Naive thymus-derived CD4-positive, alpha-beta T cell (primary cell): ENCODE measurements at places on chromosomes 5 and 9. TPM values are rescaled to one million over a fixed set of nuclear protein-coding genes. Genes with fewer than 3 reads are reported as not detected.

GRCh38 chr9:91824601-91825305, 125.3 kb downstream of the ROR2 start:
- DNase-seq, result no peak

DNA sequence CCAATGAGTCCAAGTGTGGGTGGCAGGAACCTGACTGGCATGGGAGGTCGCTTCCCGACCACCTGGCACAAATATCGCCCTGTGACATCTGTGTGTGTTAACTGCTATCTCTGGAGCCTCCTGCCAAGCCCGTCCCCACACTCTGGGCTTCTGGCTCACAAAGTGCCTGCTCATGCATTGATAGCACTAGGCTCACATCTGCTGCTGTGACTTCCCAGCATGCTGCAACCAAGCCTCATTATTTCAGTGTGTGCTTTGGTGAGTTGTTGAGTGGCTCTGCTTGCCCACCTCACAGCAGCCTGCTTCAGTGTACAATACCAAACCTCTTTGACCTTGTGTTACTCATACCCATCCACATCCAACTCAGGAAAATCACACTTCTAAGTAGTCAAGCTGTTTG, 139.8 kb downstream of the APBA1 start:
- no peak for DNase-seq

DNA sequence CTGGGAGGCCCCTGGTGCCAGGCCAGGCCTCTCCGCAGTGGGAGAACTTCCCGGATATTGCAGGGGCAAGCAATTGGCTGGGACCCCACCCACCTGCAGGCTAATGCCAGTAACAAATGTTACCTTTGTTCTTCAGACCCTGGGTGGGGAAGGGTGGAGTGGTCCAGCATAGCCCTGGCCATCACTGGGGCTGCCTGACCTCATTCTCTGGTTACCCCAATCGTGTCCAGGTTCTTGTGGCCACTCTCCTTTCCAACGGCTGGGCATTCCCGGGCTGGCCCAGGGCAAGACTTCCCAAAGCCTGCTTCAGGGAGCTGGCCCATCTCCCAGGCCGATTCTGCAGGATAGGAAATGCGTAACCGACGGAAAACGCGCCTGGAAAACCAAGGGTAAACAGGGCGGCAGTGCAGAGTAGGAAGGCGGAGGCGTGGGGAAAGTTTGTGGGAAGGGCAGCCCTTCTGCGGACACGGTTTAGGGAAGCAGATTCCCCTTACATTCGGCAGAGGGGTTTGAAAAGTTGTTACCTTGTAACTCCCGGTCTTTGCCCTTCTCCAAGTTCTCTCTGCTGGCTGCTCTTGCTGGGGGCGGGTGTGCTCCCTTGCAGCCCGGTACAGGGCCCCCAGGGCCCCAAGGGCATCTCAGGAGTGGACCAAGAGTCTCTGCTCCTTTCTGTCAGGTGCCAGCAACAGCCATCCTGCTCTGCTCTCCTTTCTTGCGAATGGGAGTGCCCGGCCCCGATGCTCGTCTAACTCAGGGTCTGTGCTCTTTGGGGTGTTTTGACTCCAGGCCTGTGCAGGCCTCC, 3.5 kb downstream of the NRARP start:
- DNase-seq, result no peak

DNA sequence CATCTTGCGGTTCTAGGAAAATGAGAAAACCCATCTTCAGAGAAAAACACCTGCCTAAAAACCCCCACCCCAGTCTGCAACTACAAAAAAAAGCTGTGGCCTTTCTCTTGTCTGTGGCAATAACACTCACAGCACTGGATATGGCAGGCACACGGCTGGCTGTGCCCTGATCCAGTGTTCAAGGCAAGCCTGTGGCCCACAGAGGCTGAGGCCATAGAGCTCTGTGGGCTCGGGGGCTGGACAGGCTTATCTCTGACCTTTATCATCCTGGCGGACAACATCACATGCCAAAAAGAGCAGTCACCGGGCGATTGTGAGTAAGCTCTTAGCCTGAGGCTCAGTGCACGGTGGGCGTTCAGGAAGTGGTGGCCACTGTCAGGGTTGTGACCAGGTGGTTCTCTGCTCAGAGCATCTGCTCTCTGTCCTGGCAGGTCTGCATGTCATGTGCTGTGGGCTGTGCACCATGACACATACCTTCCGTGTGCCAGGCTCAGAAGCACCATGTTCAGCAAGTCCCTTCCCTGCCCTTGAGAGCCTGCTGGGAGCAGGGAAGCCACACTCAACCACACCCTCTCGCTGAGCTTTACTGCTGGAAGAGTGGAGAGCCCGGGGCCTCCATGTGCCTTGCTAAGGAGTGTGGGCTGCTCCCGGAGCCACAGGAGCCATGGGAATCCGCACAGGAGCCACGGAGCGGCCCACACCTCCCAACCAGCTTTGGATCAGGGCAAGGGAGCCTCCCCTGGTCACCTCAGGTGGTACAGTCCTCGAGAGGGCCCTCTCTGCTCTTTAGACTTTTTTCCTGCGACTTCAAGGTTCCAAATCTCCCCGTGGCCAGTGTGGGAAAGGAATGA, 34.6 kb upstream of the WDR38 start:
- no peak for DNase-seq

DNA sequence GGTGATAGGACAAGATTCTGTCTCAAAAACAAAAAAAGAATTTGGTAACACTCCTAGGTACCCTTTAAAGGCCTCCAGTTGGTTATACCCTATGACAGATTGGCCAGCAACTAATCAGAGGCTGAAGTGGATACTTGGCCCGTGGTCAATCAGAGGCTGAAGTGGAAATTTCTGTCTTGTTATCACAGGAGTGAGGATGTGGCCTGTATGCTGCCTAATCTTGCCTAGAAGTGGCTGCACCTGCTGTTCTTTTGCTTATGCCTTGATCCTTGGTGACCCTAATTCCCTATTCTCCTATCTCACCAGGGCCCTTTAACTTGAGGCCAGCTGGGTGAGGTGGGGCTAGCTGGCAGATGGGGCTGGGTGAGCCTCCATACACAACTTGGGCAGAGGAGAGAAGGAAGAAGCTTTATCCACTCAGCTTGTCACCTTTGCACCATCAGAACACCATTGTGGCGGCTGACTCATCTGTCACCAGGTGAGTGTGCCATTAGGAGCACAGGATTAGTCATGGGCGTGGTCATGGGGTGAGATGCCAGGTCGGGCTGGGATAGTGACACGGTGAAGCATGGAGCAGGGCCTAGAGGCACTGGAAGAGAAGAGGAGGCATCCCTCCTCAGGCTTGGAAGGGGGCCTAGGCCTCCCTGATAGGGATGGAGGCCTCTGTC, 41.5 kb downstream of the SAR1B start:
- DNase-seq, result no peak

- no peak for DNase-seq
Observed at GRCh38 chr5:117299224-117299935, 724.8 kb upstream of the SEMA6A start.

The PBX3 gene
- total RNA-seq, result 14.9 and 15.6 TPM in 2 replicates

The SLC1A3 gene
- 0.32 TPM for total RNA-seq

GRCh38 chr5:113058269-113058668, 81.7 kb downstream of the DCP2 start:
- DNase-seq, result no peak

DNA sequence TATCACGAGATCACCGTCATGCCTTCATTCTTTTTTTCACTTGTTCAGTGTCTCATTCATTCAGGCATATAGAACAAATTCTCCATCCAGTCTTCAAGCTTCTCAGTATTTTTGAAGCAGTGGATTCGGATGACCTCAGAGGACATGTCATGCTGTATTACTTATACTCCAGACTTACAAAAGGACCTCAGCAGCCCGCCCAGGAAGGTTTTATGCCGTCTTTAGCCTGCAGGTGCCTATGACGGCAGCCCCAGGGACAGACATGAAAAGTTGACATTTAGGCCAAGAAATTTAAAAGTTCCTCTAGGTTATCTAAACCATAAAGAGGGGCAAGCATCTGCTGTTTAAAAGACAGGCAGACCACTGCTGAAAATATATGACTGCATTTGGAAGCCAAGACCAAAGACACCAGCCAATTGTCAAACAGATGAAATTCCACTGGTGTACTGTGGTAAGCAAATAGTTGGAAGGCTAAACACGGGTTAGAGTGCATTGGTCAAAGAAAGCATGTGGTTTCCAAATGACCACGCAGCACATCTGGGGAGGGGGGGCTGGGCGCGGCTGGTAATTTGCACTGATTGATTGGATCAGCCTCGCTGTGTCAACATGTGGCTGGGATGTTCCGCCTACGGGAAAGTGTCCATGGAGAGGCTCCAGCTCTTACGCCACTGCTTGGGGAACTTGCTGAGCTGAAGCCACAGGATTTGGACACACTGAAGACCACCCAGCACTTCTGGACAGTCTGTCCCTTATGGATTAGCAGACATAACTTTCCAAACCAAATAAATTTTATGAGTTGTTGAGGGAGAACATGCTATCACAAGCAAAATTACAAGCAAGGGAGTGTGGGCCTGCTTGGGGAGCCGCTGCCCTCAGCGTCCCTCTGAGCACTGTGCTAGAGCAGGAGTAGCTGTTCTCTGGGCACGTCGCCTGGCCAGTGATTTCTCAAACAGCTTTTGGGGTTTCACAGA, 173.6 kb downstream of the FANCC start:
- DNase-seq, result no peak

- no peak for DNase-seq
Observed at GRCh38 chr9:113906411-113907110, 30.5 kb downstream of the ZNF618 start.

DNA sequence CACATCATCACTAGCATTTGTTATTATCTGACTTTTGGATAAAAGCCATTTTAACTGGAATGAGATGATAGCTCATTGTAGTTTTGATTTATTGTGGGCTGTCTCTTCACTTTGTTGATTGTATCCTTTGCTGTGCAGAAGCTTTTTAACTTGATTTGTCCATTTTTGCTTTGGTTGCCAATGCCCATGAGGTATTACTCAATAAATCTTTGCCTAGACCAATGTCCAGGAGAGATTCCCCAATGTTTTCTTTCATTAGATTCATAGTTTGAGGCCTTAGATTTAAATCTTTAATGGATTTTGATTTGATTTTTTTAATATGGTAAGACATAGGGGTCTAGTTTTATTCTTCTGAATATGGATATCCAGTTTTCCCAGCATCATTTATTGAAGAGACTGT, 28.8 kb upstream of the SMARCA2 start:
- no peak for DNase-seq

The IFNA14 gene
- total RNA-seq, result not detected

GRCh38 chr5:91635950-91636734, 253.0 kb upstream of the ARRDC3 start:
- DNase-seq, result no peak

- no peak for DNase-seq
Observed at GRCh38 chr9:73515216-73515615, 363.6 kb downstream of the ANXA1 start.

The RLN2 gene
- 1.2 and 1.4 TPM in 2 replicates for total RNA-seq

DNA sequence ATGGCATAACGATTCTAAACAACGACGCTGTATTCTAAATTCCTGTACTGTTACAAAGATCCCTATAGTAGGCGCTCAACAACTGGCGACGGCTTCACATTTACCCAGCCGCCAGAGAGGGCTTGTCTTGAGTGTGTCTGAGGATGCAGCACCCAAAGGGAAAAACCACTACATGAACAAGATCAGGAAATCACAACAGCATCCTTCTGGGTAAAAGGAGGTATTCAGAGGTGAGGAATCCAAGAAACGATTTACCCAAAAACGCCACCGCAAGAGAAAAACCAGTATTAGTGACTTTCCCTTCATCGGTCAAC, 711 bp downstream of the TTC33 start:
- DNase-seq, result peak; percentile 68

GRCh38 chr5:171867786-171868185, 82.2 kb downstream of the SMIM23 start:
- no peak for DNase-seq

The NEUROG1 gene
- total RNA-seq, result not detected

- no peak for DNase-seq
Observed at GRCh38 chr9:90288275-90288639, 354.4 kb downstream of the DIRAS2 start.

DNA sequence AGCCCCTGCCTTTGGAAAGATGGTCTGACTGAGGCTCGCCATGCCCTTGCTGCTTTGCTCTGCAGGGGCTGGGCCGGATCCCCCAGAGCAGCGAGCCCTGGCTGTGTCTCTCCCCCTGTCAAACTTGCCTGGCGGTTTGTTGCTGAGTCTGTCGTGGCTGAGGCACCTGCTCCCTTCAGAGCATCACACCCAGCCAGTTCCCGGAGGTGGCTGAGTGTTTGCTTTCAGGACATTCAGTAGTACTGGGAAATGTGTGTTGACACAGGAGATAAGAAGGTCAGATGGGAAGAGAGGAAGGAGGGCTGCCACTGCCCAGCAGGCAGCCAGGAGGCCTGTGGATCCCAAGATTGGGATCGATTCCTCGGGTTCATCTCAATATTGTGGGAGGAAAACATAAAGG, 62.9 kb downstream of the GADD45G start:
- DNase-seq, result no peak

The NUTM2F gene
- not detected for total RNA-seq

The GABRG2 gene
- not detected for total RNA-seq

The PLAC8L1 gene
- total RNA-seq, result 1.00 TPM

GRCh38 chr5:125560476-125561225, 814.2 kb upstream of the ZNF608 start:
- no peak for DNase-seq

DNA sequence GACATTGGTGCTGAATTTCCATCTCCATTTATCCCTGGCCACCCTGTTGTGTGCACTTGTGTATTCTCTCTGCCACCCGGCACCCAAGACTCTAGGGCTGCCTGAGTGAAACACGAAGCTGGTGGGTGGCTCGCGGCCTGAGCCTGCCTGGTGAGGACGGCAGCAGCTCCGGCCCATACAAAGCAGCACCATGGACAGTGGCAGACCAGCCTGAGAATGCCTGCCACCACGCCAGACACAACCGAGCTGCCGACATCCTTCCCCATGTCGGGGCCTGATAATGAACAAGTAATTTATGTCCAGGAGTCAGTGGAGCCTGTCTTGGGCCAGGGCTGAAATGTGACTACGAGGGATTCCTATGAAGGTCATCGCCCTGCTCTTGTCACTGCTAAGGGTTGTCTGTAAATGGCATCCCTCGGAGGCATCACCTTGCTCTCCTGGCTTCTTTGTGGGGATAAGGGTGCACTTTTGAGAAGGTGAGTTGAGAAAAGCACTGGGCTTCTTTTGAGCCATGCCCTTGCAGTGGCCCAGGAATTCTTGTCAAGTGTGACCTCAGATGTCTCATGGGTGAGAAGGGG, 175.7 kb downstream of the MELK start:
- peak; percentile 24 for DNase-seq

The KCNIP1 gene
- total RNA-seq, result not detected

The EXOC3 gene
- total RNA-seq, result 89.8 TPM

GRCh38 chr9:81717061-81717746, 27.9 kb upstream of the TLE1 start:
- no peak for DNase-seq

DNA sequence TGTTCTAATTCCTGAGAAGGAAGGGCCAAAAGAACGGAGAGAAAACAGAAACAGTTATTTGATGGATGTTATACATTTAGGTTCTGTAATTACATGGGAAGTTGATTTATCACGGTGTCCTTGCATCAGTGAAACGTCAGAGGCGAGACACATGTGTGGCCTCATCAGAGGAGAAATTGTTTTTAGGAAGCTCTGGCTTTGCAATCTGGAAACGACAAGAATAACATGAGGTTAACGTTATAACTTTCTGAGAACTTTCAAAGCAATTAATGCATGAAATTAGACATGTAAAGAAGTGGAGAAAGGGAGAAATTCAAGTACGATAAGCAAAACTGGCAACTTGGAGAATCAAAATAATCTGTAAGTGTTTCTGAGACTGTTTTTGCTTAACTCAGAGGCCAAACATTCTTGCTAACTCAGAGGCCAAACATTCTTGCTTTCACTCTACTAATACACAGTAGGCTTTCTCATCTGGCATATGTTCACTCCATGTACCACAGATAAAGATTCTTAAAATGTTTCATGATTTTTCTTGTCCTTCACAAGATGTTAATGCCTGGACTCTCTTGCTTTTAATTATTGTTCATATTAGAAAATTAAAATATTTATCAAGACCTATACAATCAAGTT, 933.0 kb downstream of the TLE4 start:
- DNase-seq, result no peak

The TAF1L gene
- not detected for total RNA-seq
